ENCODE measurements at places on chromosomes 3 and 15.

- DNase-seq = peak; percentile 86
These were observed 209.9 kb upstream of the ROPN1 start for GRCh38 chr3:124201786-124202185.

DNA sequence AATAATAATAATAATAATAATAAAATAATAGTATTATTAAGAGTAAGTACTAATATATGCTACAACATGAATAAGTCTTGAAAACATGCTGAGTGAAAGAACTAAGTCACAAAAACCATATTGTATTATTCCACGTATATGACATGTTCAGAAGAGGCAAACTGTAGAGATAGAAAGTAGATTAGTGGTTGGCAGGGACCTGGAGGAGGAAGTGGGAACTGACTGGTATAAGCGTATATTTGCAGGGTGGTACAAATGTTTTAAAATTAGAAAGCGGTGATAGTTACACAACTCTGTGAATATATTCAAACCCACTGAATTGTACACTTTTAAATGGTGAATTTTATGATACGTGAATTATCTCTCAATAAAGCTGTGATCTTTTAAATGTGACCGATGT, 32.8 kb downstream of the LRRK1 start:
- DNase-seq = no peak

DNA sequence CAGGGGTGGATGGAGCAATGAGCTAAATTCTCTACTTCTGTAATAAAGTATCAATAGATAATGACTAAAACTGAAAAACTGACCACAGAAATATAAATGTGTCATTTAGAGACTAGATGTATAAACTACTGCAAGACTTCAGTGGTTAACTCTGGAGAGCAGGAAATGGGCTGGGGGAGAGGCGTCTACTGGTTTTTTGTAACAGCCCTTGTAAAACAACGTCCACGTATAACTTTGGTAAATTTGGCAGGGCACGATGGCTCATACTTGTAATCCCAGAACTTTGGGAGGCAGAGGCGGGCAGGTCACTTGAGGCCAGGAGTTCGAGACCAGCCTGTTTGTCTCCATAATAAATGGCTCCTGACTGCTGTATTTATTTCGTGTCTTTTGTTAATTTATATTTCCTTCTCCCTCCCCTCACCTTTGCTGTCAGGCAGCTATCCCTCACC, 12.5 kb downstream of the RAB27A start:
- no peak for DNase-seq

DNA sequence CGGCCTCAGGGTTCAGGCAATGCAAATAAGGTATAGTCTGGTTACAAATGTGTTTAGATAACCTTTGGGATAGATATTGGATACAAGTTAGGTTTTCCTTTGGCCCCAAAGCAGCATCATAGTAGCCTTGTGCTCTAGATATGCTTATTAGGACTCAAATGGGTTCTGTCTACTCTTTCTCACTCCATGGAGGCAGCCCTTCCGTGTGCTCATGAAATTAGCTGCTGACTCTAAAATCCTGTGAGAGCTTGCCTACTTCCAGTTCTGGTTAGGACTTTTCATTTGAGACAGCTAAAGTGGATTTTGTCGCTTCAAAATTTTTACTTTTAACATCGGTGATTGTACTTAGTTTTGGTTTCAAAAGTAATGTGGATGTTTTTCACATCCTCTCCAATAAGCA, 1.6 kb downstream of the CDV3 start:
- DNase-seq = no peak

DNA sequence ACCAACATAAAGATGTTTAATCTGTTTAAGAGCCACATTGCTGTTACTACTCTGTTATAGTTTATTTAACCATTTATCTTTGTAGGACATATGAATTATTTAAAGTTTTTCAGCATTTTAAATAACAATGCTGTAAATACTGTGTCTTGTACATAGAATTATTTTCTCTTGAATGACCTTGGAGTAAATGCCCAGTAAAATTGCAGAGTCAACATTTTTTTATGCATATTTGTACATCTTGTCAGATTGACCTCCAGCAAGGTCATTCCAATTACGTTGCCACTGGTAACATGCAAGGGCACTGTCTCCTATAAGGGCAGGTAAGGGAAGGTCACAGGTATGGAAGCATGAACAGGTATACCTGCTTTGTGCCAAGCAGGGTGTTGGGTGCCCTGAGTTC, 64.3 kb downstream of the RLBP1 start:
- no peak for DNase-seq

DNA sequence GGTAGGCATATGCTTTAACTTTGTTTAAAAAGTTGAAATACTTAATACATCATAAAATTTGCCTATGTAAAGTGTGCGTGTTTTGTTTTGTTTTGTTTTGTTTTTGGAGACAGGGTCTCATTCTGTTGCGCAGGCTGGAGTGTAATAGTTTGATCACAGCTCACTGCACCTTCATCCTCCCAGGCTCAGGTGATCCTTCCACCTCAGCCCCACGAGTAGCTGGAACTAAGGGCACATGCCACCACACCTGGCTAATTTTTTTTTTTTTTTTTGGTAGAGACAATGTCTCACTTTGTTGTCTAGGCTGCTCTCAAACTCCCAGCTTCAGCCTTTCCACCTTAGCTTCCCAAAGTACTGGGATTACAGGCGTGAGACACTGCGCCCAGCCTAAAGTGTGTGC, 42.5 kb downstream of the RAB7A start:
- no peak for DNase-seq

DNA sequence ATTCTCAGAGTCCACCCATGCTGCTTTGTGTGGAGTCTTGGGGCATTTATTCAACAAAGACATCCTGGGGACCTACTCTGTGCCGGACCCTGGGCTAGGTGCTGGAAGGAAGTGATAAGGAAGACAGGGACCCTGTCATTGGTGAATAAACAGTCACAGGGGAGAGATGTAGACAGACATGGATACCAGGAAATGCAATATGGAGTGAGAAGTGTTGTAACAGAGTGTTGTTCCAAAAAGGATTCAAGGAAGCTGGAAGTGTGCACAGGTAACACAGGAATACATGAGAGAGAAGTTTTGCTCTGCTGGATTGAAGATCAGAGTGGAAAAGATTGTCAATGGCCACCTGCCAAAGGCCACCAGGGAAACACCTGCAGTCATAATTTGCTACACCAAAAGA, 89.0 kb downstream of the PDCD6IP start:
- DNase-seq = no peak

- peak; percentile 70 for DNase-seq
These were observed 2.3 kb downstream of the BBX start for GRCh38 chr3:107524841-107525643.

GRCh38 chr15:85763673-85764633, 30.8 kb downstream of the KLHL25 start:
- peak; percentile 60 for DNase-seq

DNA sequence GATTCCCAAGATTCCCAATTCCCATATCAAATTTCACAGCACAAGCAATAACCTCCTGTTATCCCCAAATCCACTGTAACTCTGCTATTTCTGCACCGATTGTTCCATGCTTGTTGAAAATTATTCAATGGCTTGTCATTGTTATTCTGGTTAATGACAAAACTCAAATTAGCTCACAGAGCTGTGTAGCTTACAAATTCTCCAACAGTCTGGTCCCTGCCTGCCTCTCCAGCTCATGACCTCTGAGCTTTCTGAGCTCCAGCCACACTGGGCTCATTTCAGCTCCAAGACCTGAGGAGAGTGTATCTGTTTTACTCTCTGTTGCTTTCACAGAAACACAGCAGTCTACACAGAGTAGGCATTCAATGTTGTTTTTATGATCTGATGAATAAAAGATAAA, 3.3 kb downstream of the DPPA2 start:
- no peak for DNase-seq

GRCh38 chr15:72312605-72313447, 7.1 kb downstream of the CELF6 start:
- DNase-seq = peak; percentile 85

GRCh38 chr3:17154941-17155340, 270.2 kb downstream of the PLCL2 start:
- DNase-seq = no peak

DNA sequence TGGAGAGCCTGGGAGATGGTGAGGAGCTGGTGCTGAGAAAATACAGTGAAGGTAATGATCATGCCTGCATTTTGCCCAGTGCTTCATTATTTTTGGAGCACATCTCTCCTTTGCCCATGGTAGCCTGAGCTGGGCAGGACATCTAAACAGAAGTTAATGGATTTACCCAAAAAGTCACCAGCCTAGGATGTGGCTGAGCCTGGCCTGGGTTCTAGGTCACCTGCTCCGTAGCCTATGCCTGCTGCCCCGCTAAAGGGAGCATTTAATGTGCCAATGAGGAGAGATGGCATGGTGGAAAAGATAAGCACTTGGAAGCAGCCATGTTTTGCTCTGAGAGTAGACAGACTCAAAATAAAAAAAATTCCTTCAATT, 41.8 kb upstream of the RHO start:
- no peak for DNase-seq

GRCh38 chr15:87711026-87711425, 545.5 kb downstream of the NTRK3 start:
- no peak for DNase-seq

- peak; percentile 25 for DNase-seq
These were observed 256.0 kb downstream of the CNTN4 start for GRCh38 chr3:2354702-2355101.

DNA sequence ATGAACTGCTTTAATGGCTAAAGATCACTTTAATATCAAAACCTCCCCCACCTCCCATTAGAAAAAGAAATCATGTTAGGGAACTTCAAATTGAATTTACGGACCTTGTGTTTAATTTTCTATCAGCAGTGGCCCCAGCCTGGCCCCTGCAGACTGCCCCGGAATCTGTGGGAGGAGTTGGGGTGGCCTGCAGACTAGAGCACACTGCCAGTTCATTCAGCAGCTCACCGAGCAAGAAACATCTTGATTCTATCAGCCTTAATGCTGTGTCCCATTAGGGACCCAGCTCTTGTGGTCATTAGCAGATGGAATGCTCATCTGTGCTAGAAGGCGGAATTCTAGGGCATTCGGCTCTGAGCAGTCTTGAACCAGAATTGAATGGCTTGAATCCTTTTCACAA, 54.2 kb downstream of the FLNB start:
- peak; percentile 66 for DNase-seq

DNA sequence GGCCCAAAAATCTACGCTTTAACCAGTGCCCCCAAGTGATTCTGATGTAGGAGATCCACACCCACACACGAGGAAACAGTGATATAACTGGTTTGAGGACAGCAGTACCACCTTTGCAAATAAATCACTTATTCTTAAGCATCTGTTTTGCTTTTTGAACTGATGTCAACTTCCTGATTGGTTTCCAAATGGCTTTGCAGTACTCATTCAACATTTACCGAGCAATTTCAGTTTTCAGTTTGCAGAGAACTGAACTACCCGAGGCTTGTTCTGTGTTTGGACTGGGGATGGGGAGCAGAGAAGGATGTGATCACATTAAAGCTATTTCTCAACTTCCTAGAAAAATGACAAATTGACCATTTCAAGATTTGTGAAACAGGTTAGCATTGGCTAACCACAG, 1.1 kb upstream of the GYG1 start:
- no peak for DNase-seq

- no peak for DNase-seq
These were observed 53.1 kb downstream of the SLC30A4 start for GRCh38 chr15:45469441-45469840.

Data from BE2C (cell line).